ENCODE measurements at places on chromosomes 5 and 9.

DNA sequence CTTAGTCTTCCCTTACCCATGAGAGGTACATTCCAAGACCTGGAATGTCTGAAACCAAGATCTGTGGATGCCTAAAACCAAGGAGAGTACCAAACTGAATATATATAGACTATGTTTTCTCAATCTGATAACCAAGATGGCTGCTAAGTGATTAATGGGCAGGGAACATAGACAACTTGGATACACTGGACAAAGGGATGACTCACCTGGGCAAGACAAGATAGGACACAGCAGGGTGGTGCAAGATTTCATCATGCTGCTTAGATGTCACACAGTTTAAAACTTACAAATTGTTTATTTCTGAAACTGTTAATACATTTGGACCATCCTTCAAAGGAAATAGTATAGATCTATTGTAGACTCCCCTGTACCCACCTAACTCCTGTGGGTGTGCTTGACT, 130.9 kb downstream of the HTR1A start:
- DNase-seq: no peak

- peak; percentile 48 for DNase-seq
Observed at GRCh38 chr5:43555895-43556606, 826 bp downstream of the PAIP1 start.

- no peak for DNase-seq
Observed at GRCh38 chr9:131197160-131197911, 72.0 kb downstream of the NUP214 start.

- DNase-seq: no peak
Observed at GRCh38 chr5:151686674-151687407, at the start of gene SPARC. SPARC (minus strand) TSS chr5:151686915; CDS start chr5:151676188, 10,727 bp downstream.

GRCh38 chr9:130010151-130010988, 32.6 kb downstream of the FNBP1 start:
- DNase-seq: peak; percentile 85

DNA sequence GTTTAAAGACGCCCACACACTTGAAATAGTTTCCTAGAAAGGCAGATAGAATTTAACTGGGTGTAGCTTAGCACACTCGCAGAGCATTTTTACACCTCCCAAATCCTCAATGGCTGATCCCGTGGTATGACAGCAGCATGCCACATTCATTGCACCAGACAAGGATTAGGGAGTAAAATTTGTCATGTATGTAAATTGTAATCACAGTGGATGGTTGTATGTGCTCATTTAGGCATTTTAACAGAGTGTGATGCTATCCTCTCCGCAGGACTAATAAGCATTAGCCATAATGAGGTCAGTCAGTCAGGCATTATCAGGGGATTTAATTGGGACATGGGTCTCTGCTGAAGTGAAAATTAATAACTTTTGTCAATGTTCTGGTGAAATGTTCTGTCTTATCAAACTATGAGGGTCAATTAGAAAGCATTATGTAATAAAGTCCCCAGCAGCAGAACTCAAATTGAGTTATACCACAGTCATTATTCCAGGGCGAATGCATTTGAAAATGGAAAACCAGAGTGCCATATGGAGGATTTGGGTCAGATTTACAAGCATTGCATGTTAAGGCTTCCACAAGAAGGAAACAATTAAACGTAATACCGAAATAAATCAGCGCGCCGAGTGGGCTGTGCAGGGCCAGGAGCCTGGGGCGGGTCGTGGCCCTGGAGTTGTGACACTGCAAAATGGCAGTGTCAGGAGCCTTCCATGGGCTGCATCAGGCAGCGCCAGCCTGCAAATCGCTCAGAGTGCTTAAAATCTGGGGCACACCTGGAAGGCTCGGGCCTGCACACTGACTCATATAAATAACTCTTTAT, 602.2 kb downstream of the BNC2 start:
- DNase-seq: no peak

- peak; percentile 22 for DNase-seq
Observed at GRCh38 chr5:1799110-1799601, 481 bp downstream of the MRPL36 start.

DNA sequence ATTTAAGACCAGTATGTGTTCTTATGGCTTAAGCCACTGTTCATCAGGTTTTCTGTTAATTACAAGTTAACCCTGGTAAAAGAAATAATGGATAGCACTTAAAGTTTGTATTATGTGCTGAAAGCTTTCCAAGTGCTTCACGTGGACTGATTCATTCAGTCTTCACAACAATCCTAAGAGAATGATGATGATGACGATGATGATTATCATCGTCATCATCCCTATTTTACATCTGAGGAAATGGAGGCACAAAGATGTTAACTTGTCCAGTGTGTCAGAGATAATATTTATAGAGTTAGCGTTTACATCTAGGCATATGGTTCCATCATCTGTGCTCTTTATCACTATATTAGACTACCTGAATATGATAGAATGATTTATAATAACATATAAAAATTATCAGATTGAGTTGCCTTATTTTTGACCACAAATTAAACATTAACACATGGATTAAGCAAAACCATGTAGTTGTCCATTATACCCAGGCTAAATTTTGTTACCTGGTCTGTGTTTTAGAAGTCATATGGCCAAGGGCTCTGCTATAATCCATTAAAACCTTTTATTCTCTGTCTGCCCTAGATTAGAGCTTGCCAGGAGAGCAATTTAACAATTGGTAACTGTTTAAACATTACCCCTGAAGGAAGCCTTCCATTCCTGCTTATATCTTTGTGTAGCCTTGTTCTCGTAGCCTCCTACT, 102.3 kb upstream of the MAP3K1 start:
- no peak for DNase-seq

GRCh38 chr9:69455311-69455710, 130.3 kb downstream of the ENTREP1 start:
- DNase-seq: no peak

GRCh38 chr9:72039532-72039931, 20.9 kb downstream of the C9orf57 start:
- no peak for DNase-seq

DNA sequence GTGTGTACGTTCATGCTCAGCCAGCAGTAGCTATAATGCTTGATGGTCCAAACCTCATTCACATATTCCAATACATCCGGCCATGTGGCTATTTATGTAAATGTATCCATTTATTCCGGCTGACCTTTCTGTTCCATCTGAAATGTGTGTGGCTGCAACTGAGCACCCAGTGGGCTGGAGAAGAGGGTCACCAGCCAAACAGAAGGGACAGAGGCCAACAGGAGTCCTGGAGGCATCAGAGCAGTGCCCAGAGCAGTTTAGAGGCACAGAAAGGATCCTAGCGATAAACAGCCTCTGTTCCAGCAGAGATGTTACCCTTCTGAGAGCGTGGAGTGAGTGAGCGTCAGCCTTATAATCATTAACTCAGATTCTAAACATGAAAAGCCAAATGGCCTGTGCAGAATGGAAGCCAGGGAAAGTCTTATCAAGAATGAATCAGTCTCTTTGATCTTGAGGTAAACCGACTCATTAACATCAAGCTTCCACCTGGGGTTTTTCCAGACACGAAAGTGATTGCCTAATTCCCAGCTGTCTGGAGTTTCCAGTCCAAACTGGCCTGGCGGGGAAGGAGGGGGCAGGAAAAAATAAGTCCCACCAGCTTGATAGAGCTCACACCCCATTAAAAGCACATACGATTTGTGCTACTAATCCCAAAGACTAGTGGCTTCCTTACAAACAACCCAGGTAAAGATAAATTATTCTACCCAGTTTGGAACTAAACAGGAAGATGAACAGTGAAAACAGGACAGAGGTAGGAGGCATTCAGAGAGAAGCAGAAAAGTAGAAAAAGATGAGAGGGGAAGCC, 55.7 kb downstream of the SUSD1 start:
- DNase-seq: no peak

- DNase-seq: no peak
Observed at GRCh38 chr9:137167747-137168572, 1.9 kb downstream of the LRRC26 start.

DNA sequence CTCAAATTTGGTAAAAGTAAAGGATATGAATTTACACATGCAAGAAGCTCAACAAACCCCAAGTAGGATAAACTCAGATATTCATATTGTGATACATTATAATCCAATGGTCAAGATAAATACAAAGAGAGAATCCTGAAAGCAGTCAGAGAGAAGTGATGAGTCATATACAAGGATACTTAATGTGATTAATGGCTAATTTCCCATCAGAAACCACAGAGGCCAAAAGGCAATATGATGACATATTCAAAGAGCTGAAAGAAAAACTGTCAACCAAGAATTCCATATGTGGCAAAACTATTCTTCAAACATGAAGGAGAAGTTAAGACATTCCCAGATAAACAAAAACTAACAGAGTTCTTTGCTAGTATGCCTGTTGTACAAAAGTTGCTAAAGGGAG, 19.5 kb upstream of the IRF1 start:
- DNase-seq: no peak

- DNase-seq: no peak
Observed at GRCh38 chr9:107650995-107651394, 161.4 kb upstream of the KLF4 start.

DNA sequence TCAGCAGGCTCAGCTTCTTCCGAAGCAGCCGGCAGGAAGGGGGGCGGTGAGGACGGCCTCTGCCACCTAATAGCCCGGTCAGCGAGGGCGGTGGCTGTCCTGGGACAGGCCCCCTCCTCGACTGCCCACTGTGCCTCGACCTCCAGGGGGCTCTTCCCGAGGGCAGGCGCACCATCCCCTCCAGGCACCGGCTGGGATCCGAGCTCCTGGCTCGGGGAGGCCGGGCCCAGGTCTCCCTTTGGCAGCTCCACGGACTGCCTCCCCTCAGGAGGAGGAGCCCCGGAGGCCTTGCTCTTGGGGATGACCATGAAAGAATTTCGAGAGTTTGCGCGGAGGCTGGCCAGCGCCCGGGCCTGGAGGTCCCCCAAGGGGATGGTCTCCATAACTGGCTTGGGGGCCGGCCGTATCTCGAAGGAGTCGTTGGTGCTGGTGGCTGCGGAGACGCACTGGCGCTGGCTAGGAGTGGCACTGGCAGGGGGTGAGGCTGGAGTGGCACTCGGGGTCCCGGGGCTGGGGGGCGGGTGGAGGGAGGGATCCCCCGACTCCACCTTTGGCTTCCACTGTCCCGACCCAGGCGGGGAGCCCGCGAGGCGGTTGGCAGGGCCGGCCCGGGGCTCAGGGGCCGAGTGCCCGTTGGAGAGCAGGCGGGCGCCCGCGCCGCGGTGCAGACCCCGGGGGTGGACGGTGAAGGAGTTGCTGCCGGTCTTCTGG, 975 bp downstream of the TPRN start:
- DNase-seq: no peak

- no peak for DNase-seq
Observed at GRCh38 chr9:134899818-134900217, 17.9 kb downstream of the FCN1 start.

DNA sequence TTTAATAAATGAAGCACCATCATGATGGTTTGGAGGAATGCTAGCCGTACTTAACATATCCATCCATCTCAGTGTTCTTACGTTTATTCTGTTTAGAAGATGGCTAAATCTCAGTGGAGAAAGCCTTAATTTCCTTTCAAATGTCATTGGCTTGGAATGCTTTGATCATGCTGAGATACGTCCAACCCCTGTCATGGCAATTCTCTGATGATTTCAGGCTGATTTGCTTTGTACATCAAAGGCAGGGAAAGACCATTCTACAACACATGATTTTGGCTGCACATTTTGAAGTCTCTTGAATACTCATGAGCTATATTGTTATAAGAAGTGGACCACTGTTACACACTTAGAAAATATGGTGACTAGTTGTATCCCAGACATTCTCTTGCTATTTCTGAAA, 1048.4 kb downstream of the MAT2B start:
- no peak for DNase-seq

- no peak for DNase-seq
Observed at GRCh38 chr5:135032999-135033861, 798 bp downstream of the PITX1 start.

GRCh38 chr9:37549527-37549926, 26.7 kb downstream of the FBXO10 start:
- DNase-seq: no peak

DNA sequence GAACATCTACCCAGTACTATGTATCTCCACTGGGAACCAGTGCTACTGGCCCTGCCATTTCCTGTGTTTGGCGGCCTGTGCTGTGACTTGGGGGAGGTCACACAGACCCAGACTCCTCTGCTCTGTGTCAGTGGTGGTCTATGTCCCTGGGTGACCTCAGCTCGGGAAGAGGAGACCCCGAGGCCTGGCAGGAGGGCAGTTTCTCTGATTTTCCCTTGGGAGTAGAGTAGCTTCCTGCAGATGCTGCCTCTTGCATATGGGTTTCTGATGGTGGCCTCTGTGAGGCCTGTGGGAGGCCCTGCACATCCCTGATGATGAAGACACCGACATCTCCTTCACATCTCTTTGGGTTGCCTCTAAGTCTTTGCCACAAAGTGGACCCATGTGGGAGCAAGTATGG, 13.0 kb upstream of the SMIM32 start:
- no peak for DNase-seq

GRCh38 chr5:73298772-73299630, 126.0 kb downstream of the TMEM174 start:
- DNase-seq: no peak

DNA sequence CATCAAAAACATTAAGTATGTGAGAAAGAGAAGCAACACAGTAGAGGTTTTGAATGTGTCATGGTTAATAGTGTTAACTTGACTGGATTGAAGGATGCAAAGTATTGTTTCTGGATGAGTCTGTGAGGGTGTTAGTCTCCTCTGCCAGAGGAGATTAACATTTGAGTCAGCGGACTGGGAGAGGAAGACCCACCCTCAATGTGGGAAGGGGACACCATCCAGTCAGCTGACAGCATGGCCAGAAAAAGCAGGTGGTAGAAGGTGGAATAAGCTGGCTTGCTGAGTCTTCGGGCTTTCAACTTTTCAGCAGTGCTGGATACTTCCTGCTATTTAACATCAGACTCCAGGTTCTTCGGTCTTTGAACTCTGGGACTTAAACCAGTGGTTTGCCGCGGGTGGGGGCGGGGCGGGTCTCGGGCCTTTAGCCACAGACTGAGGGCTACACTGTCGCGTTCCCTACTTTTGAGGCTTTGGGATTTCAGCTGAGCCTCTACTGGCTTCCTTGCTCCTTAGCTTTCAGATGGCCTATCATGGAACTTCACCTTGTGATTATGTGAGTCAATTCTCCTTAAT, 309.9 kb upstream of the ST8SIA4 start:
- DNase-seq: no peak

DNA sequence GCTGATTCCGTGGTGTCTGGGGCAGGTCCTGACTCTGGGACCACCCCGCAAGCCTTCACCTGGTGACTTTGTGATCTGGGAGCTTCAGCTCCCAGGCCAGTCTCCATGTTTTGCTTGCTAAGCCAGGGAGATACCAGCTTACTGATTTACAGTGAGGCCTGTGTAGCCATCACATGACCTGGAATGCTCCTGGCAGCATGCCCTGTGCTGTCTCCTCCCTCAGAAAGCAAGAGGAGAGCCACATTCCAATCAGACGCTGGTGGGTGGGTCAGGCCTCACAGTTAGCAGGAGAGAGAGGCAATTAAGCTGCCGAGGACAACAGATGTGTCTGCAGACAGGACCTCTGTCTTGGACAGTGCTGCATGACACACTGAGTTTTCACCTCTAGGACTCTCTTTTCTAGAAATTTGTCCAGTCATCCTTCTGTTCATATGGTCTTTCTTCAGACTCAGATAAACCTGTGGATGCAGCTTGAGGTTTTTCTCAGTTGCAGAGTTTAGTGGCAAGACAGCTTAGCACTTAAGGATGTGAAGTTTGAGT, 24.4 kb upstream of the GRPEL2 start:
- no peak for DNase-seq

- no peak for DNase-seq
Observed at GRCh38 chr9:2809692-2810419, 34.0 kb downstream of the PUM3 start.
